Left hindlimb (tissue), 1 donor: ENCODE measurements at places on chromosomes 1 and 21.

GRCh38 chr1:162299018-162299417 is 77.6 kb downstream of the SPATA46 start:
- DNase-seq = no peak

GRCh38 chr1:51607681-51608095 is 9.2 kb upstream of the OSBPL9 start:
- no peak for DNase-seq

GRCh38 chr1:189185097-189185496 is 1292.6 kb downstream of the BRINP3 start:
- no peak for DNase-seq

GRCh38 chr1:243416495-243416894 is 160.7 kb downstream of the SDCCAG8 start:
- no peak for DNase-seq

GRCh38 chr1:163813251-163813650 is 491.5 kb downstream of the NUF2 start:
- DNase-seq = no peak
